Stimulated activated CD4-positive, alpha-beta T cell treated with anti-CD3 and anti-CD28 coated beads, TNF-alpha, amount 100 ng/mL, for 24 hours (primary cell): ENCODE measurements at places on chromosomes 12 and 14.

- DNase-seq = no peak
These were observed 238.8 kb downstream of the PPFIA2 start for GRCh38 chr12:81520064-81520945.

GRCh38 chr12:82055391-82055790, 296.2 kb upstream of the PPFIA2 start:
- DNase-seq = no peak

DNA sequence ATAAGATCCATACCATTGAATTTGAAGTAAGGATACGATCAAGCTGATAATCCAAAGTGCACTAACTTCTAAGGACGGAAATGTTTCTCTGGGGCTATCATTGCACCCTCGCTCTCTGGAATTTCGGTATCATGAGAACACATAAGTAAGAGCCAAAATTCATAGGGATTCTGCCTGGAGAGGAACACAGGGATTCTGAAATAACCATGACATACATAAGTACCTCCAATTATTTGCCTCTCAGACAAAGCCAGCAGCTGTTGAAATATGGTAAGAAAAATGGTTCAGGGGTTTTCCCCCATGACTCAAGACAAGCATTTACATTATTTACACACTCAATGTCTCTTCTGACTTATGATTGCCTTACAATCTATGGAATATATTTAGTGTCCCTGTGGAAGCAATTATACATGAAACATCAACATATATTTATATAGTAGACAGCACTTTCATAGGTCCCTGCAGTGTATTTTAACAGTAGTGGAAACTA, 1123.6 kb upstream of the SEL1L start:
- no peak for DNase-seq

DNA sequence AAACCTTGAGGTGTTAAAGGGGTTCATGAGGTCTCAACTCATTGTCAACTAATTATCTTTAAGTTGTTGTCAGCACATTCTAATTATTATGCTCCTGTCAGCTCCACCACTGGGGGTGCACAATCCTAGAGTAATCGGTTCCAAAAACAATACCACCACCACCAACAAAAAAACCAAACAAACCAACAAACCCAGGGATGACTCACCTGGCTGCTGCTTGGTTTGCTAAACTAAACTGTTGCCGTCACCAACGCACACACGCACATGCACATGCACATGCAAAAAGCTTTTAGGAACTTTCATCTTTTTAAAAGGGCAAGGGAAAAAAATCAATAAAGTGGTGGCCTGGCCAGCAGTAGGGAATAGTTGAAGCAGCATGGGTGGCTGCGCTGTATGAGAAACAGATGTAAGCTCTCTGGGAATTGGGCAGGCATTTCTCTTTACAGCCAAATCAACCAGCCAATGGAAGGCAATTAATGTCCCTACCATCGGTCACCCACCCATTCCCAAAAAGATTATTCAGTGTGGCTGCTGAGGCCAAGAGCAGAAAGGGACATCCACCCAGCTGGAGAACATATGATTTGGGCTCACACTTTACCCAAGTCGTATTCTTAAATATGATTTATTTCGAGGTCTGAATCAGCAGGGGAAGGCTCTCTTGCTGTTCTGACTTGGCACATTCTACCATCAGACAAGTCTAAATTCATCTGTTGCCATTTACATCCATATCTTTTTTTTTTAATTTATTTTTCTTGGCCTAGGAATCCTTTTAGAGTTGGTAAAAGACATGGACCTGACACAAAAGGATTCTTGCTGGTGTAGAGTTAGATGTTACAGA, 20.0 kb downstream of the TMEM30B start:
- no peak for DNase-seq

DNA sequence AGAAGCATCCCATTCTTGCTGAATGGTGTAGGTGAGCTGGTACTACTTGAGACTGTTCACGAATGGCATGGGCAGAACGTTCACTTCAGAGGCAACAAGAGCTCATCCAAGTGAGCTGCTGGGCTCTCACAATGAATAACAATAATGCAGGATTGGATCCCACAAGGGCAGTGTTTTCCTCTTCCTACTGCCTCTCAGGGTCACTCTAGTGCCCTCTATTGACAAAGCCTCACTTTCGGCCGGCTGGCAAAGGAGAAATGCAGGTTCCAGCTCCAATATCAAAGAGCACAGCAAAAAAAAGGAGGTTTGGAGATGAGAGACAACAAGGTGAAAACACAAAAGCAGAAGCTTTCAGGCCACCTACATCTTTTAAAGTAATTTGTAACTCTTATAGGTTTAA, 74.6 kb upstream of the MYF6 start:
- no peak for DNase-seq

DNA sequence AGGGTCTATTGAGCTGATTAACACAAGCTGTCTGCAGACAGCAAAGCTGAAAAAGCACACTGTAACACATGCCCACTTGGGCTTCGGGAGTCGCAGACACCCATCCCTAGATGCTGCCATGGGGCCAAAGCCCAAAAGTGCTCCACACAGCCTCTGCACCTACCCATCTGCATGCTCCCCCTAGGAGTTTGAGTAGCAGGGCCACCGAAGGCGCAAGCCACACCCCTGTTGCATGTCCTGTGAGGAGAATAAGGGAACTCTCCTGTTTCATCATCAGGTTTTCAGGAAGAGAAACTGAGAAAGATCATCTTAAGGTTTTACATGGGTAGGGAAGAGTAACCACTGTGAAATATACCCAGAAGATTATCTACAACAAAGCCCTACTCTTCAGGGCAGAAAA, 5.6 kb upstream of the ST8SIA1 start:
- DNase-seq = no peak

- no peak for DNase-seq
These were observed at the start of gene TMTC1 for GRCh38 chr12:29783773-29784666. TSS of gene TMTC1 (minus strand) at chr12:29783942. CDS start at chr12:29783751, 191 bp downstream.

- DNase-seq = no peak
These were observed 21.2 kb downstream of the KLC1 start for GRCh38 chr14:103650213-103650612.

DNA sequence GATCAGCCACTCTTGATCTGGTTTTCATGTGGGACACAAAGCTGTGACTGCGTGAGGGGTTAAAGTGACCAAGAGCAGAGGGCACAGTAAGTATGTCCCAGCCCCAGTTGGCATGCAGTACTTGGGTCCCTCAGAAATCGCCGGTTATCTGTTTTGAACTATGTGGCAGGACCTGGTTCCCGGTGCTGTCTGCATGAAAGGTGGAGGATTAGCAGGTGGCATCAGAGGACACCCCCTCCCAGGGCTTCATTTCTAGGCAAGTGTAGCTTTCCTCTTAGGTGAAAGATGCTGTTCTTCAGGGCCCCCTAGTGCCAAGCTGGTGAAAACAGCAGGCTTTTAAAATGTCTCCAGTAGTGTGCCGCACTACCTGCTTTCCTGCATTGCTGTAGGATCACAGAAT, 57.1 kb downstream of the ATG14 start:
- peak; percentile 44 for DNase-seq

DNA sequence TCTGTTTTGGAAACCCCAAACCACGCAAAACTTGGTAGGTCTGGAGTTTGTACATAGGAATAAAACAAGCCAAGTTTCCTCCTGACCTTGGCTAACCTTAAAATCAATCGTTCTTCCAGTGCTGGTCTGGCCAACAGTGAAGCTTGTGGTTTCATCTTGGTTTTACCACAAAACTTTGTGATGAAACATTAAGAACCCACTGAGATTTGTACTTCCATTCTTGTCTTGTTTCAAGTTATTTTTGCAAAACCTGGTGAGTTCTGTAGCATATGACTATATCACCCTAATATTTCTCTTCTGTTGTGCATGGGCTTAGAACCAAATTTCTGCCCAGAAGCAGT, 26.4 kb downstream of the SIX1 start:
- no peak for DNase-seq

GRCh38 chr12:49358483-49359141, 8.7 kb upstream of the SPATS2 start:
- no peak for DNase-seq

DNA sequence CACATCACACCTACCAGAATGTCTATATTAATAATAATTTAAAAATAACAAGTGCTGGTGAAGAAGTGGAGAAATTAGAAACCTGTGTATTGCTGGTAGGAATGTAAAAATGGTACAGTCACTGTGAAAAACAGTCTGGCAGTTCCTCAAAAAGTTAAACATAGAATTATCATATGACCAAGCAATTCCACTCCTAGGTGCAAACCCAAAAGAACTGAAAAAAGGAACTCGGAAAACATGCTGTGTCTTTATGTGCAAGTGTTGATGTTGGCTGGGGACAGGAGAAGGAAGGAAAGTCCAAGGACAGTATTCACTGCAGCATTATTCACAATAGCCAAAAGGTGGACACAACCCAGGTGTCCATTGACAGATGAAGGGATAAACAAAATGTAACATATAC, 146.5 kb downstream of the TTC7B start:
- no peak for DNase-seq

- DNase-seq = no peak
These were observed 13.9 kb upstream of the CACNA2D4 start for GRCh38 chr12:1932264-1932777.

DNA sequence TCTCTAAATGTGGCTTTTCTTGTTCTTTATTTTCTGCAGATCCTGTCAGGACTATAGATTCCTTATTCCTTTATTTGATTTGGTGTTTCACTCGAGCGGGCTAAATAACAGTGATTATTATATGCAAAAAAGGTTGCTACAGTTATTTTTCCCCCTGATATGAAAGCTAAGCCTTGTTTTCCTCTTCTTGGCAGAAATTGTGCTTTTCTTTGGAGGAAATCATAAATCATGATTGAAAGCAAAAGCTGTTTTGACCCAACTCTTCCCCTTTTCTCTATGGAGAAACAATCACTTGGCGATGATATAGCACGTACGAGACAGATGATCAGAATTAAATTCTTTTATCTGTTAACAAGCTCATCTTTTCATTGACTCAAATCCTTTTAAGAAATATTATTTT, 31.4 kb downstream of the PPFIBP1 start:
- DNase-seq = no peak

DNA sequence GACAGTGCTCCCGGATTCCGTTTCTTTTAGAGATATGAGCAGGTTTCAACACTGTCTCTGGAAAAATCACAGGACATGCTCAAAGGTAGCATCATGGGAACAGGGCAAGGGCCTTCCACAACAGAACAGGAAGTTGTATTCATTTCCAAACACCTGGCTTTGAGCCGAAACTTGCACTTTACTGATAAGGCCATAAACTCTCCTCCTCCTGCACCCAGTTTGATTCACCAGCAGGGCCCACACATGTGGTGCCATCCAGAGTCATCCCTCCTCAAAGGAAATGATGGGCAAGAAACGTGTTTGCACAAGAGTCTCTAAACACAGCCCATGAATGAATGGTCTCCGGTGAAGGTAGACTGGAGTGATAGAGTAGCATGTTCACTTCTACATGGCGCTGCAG, 268.4 kb upstream of the FKBP4 start:
- DNase-seq = no peak

- no peak for DNase-seq
These were observed 92.0 kb downstream of the TTLL5 start for GRCh38 chr14:75752907-75753594.

GRCh38 chr14:58562141-58562540, 75.6 kb upstream of the DACT1 start:
- DNase-seq = no peak
